Right renal pelvis (tissue), 4 donors: ENCODE measurements at places on chromosomes 6 and 20.

- no peak for DNase-seq
Measured at GRCh38 chr20:22723659-22724058, 139.3 kb upstream of the FOXA2 start.

- no peak for DNase-seq
Measured at GRCh38 chr6:139376017-139376330, 1.5 kb upstream of the CITED2 start.

DNA sequence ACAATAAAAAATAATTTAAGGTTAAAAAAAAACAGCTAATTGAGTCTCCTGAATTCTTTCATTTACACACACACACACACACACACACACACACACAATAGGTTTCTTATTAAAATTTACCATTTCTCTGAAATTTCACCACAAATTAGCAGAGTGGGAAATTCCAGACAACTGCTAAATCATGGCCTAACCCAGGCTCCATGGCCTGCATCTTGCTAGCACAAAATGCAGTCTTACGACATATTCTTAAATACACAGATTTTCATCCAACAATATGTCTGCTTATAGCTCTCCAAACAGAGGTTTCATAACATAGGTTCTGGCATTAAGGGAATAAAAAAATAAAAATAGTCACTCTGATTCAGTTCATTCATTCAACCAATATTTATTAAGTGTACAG is 46.9 kb downstream of the SOD2 start:
- no peak for DNase-seq

GRCh38 chr20:19407736-19408135 is 195.3 kb downstream of the SLC24A3 start:
- no peak for DNase-seq

- DNase-seq: peak; percentile 20
Measured at GRCh38 chr6:80338201-80338836, 231.8 kb downstream of the BCKDHB start.

DNA sequence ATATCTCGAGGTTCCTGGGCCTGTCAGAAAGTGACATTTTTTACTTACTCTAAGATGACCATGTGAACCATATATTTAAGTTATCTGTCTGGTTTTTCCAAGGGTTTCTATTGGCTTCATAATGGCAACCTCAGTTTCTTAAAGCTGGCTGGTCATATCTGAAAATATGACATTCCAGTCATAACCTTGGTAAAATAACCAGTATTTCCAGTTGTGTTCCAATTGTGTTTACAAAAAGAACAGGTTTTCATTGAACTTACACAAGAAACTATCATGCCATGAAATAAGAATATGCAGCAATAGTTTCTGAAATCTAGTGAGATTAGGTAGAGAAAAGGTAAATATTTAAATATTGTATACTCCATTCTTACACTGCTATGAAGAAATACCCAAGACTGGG is 61.7 kb upstream of the HMGN3 start:
- DNase-seq: no peak

GRCh38 chr6:155090166-155090565 is 95.1 kb downstream of the TIAM2 start:
- DNase-seq: no peak

- no peak for DNase-seq
Measured at GRCh38 chr20:5172167-5172601, 45.4 kb downstream of the CDS2 start.
